ELF-1 (cell line): ENCODE measurements at places on chromosomes 13 and 19.
A peak's percentile ranks its signal among the peaks of the same experiment; 100 is the strongest.

GRCh38 chr13:44104197-44104490, 224.4 kb downstream of the LACC1 start:
- no peak for DNase-seq

DNA sequence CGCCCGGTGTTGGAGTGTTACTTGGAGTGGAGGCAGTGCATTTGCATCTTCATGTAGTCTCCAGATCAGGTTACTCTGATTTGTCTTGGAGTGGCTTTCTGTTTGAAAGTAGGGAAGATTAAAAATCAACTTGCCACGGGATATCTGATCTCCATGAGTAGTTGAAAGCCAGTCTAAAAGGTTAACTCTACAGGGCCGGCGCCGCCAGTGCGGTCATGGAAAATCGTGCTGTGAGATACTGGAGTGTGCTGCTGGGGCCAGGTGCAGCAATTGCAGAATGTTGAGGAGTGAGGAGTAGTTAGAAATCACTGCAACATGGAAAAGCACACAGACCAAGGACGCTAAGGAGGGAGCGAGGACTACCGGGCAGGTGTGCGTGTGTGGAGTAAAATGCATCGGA, 175.0 kb downstream of the STK24 start:
- no peak for DNase-seq

DNA sequence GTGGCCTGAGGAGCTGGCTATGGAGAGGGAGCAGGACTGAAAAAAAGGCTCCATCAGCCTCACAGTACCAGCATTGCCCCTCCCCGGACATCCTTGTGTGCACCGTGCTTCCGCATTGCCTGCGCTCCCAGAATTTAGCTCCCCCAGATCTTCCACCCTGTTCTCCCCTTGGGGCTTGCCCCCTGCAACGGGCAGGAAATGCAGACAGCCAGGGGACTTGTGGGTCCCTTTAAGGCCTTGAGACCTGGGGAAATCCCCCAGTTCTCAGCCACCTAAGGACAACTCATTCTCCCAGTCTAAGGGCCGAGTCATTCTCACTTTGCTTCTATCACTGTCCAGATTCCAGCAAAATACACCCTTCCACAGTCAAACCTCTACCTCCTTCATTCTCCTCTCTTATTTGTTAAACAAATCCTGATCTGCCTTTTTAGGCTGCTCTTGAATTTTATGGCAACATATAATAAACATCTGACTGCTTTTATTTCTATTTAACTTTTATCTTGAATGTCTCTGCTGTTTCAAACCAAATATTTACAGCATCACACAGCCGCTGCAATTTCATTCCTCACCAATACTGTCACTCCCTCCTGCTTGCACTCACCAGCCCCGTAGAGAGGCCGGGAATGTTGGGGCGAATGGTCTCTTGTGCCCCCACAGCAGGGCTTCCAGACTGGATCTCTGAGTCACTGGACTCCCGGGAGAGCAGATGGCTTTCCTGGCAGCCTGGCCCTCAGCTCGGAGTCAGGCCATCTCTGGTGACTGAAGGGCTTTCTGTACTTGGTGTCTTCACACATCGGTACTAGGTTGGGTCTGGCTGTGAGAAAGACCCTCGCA, 221.9 kb downstream of the TSHZ3 start:
- peak; percentile 2 for DNase-seq

- no peak for DNase-seq
These were observed 248.8 kb downstream of the IRS2 start for GRCh38 chr13:109537584-109537983.

DNA sequence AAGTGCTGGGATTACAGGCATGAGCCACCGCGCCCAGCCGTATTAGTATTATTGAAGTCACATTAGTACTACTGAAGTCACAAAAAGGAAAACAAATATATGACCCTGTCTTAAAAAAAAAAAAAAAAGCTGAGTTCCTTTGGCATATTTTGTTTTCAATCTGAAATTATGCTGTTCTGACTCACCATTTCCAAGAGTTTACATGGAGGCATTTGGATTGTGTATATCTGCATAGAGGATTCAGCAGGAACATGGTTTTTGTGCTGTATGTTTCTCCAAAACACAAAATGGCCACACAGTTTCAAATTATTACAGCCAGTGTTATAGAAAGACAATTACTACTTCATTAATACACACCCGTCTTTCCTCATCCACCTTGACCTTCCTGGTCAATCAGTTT, 103.5 kb upstream of the TSC22D1 start:
- no peak for DNase-seq

GRCh38 chr19:8561075-8561764, 16.0 kb downstream of the MYO1F start:
- peak; percentile 54 for DNase-seq

- DNase-seq = no peak
These were observed 54.8 kb upstream of the KATNAL1 start for GRCh38 chr13:30362005-30362788.

GRCh38 chr19:18391509-18392075, 5.6 kb downstream of the GDF15 start:
- no peak for DNase-seq

DNA sequence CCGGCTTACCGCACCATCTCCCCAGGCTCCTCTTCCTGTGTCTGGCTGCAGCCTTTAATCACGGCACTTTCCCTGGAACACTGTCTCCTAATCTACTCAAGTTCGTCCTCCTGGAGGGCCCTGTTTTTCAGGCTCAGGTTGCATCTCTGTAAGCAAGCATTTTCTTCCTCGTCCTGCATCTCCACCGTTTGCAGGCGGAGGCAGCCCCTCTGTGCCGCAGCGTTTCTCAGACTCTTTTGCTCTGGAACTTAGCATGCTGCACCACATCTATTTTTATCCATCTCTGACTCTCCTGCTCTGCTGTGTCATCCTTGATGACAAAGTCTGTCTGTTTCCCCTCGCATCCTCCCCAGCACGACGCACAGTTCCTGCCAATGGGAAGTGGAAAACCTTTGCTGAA, 117.5 kb downstream of the ATP8A2 start:
- no peak for DNase-seq

DNA sequence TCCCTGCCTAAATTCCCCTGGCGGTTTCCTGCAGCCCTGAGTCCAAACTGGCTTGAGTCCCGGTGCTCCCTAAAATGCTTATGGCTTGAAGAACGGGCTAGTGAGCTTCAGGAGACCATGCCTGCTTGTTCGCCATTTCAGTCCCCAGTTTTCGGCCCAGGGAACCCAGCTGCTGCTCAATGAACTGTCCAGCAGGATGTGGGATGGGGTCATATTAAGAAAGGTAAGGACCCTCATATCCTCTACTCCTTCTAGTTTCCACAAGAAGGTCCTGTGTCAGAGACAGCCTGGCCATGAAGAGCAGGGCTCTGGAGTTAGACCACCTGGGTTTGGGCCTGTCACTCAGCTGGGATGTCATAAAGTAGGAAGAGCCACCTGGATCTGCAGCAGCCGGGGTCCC, 17.0 kb upstream of the SPC24 start:
- no peak for DNase-seq

DNA sequence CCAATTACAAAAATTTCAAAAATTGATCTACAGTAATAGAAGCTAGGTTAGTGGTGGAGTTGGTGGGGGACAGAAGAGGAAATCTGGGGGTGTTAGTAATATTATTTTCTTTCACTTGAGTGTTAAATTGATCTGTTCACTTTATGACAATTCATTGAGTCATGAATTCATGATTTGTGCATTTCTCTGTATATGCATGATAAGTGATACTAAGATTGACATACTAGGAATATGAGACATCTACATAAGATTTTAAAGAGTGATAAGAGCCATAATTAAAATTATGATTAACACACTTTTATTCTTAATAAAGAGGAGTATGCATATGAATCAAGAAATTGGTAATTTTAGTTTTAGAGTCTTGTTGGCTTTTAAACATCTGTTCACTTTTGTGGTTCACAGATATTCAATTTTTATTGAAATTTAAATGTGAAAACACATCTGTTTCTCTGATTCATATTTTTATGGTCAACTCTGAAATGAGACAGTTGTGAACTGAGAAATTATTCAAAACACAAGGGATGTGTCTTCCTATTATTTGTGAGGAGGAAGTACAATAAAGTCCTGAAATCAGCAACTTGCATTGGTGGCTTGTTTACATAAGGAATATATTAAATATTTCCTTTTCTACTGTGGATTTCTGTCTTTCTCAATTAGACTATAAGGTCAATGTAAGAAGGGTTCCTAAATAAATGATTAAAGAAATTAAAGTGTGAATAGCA, 196.5 kb downstream of the ITGBL1 start:
- no peak for DNase-seq

GRCh38 chr19:13825489-13826441, 30.5 kb downstream of the ZSWIM4 start:
- DNase-seq = peak; percentile 94
